Activated CD4-positive, alpha-beta T cell treated with anti-CD3 and anti-CD28 coated beads for 1 hour (primary cell): ENCODE measurements at places on chromosomes 11 and 22.

- no peak for DNase-seq
Observed at GRCh38 chr11:91630916-91631673, 593.5 kb upstream of the FAT3 start.

GRCh38 chr22:37381489-37381888, 45.8 kb downstream of the ELFN2 start:
- no peak for DNase-seq

DNA sequence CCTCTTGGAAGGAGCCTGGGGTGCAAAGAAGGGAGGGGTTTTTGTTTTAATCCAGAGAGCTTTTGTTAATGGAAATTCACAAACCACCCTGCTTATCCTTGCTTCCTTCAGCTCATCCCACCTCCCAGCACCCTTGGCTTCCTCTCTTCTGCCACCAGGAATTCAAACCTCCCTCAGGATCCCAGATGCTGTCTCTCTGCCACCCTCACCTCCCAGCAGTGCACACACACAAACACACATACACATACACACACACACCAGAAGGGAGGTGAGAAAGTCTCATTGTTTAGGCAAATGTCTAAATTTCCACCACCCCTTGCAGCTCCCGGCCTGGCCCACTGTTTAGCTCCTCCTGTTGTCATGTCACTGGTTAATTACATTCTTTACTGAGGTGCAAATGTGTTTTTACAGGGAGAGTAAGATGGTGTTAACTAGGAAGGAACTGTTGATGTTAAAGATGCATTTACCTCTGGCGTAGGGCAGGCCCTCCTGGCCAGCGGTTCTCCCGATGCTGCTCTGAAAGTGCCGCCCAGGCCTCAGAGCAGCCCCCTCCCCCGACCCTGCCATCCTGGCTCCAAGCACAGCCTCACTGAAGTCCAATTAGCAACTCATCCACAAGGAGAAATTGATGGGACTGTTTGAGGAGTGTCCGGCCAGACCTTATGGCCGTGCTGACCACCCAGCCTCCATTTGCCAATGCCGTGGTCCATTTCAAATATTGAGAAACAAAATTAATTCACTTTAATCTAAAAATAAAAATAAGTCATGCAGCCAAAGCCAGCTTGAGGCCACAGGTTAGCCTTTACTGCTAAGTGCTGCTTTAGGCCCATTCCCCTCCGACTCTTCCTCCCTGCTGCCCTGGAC, 165.4 kb downstream of the FEZ1 start:
- no peak for DNase-seq

GRCh38 chr22:29689880-29690213, 30.0 kb upstream of the CABP7 start:
- DNase-seq: peak; percentile 16

- DNase-seq: no peak
Observed at GRCh38 chr22:27667121-27667843, 134.3 kb downstream of the MN1 start.

- DNase-seq: no peak
Observed at GRCh38 chr22:28821452-28821851, 21.1 kb upstream of the XBP1 start.

DNA sequence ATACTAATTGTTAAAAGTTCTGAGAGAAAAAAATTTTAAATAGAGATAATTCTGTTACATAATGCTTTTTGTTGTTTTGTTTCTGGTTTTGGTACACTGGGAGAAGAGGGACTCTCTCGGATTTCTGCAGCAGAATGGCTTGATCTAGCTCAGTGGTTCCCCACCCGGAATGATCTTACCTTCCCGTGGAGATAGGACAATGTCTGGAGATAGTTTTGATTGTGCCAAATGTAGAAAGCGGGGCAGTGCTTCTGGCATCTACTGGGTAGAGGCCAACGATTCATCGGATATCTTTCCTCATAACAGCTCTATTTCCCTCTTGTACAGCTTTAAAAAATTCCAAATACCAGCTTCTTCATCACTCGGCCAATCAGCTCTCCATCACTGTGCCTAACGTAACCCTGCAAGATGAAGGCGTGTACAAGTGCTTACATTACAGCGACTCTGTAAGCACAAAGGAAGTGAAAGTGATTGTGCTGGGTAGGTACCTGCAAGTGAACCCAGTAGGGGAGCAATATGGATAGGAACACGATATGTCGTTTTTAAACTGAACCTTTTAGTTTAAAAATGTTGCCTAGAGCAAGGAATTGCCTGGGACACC, 13.2 kb downstream of the CRTAM start:
- DNase-seq: no peak

GRCh38 chr11:131841925-131842635, 471.7 kb downstream of the NTM start:
- no peak for DNase-seq

- no peak for DNase-seq
Observed at GRCh38 chr22:28075358-28075981, 156.4 kb upstream of the PITPNB start.

DNA sequence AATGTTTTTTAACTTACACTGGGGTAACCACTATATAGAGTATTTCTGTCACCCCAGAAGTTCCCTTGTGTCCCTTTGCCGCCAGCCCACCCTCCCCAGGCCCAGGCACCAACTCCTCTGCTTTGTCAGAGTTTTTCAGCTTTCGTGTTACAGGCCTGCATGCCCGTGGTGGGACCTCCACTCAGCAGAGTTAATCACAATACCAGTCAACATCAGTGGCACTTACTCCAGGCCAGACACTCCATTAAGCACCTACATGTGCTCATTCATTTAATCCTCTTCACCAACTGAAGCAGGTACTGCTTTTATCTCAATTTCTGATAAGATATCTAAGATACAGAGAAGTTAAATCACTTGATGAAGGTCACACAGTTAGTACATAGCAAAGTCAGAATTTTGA, 63.3 kb downstream of the LIF start:
- DNase-seq: no peak

DNA sequence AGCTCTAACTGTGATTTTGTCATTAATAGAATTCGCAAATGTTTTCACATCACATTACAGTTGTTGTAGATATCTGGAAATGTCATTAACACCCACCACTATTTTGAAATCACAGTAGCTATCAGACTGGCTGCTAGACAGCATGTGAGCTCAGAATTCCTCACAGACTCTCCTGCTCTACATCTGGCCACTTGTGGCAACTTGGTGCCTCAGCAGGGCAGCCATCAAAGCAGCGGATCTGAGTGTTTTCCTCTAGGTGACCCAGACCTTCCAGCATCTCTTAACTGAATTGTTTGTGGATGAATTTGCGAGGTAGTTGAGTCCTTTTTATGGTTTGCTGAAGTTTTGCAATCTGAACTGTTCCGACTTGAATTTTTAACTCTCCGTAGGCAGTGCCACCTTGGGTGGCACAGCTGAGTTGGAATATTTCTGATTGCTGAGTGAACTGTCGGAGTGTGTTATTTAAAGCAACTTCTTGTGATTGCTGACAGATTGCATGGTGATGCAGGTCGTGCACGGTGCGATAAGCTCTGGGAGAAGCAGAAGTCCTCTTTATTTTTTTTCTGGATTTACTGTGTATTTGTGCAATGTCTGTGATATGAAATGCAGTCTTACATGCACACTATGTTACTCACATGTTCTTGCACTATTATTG, 114.0 kb upstream of the PLET1 start:
- no peak for DNase-seq

DNA sequence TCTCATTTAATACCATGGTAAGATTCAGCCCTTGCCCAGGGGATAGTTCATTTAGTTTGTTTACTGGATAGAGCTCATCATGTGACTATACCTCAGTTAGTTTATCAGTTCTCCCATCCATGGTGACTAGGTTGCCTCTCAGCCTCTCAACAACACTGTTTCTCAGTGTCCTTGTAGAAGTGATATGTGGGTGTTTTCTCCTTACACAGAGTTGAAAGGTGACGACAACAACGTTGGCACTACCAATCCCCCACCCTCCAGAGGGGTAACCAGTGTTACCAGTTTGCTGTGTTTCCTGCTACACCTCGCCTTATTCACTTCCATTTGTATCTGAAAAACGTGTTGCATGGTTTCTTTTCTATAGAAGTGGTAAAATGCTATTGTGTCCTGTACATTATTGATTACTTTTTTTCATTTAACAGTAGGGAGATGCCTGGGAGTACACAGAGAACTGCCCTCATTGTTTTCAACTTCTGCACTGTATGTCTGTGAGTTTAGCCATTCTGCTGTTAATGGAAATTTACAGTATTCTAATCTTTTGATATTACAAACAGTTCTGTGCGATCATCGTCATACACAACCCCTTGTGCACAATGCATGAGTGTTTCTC, 11.6 kb downstream of the NEAT1 start:
- DNase-seq: no peak

DNA sequence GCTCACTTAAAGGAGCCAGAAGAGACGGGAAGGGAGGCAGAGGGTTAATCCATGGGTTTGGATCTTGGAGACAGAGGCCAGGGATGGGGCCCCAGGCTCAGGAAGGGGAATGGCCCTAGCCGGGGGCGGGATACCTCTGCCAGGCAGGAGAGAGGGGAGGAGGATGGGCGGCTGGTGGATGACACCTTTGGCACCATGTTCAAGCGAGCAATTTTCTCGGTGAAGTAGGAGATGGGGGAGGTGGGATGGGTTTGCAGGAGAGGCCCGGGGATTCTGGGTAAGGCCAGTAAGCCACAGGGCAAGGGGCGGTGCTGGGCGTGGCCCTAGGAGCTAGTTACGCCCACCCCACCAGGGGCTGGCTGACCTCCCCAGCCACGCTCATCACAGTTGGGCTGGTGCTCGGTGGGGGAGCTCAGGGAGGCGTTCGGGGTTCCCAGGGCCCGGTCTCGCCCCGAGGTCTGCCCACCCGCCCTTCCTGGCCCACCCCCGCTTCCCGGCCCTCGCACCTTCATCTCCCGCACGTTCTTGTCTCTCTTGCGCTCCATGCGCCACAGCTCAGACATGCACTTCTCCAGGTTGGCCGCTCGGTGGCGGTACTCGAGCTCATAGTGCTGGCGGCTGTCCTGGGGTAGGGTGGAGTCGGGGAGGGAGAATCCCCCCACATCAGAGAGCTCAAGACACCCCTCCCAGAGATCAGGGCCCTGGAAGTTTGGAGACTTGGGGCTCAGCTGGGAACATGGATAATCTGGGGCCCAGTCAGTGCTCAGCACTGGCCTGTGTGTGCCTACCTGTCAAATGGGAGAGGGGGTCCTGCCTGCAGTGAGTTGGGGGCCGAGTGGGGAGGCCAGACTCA, 12.7 kb downstream of the BAIAP2L2 start:
- DNase-seq: no peak

DNA sequence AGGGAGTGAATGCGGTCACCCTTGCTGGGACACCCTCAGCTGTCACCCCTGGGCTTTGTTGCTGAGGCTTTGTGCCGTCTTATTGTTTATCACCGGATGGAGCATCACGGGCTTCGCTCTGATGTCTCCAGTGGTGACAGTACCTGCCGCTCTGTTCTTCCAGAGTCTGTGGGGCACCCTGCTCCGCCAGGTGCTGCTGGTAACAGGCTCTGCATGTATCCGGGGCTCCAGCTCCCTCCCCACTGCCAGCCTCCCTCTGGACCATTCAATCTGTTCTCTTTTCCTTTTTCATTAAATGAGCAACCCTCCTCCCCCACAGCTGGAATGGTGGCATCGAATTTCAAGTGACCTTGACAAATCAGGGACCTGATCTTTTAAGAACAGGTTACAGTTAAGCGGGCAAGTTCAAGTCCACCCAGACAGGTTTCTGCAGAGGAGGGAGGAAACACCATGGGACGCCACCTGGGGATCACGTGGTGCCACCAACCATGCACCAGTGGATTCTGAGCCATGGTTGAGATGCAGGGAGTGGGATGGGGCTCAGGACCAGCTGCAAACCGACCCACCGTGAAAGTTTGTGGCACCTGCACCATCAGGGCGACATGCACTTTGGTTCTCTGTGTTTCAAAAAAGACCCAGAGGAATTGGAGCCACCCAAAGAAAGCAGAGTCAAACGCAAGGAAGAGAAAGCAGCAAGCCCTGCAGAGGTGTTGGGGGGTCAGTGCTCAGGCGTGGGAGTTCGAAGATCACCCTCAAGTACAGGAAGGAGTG, 89.3 kb downstream of the BCR start:
- DNase-seq: no peak

DNA sequence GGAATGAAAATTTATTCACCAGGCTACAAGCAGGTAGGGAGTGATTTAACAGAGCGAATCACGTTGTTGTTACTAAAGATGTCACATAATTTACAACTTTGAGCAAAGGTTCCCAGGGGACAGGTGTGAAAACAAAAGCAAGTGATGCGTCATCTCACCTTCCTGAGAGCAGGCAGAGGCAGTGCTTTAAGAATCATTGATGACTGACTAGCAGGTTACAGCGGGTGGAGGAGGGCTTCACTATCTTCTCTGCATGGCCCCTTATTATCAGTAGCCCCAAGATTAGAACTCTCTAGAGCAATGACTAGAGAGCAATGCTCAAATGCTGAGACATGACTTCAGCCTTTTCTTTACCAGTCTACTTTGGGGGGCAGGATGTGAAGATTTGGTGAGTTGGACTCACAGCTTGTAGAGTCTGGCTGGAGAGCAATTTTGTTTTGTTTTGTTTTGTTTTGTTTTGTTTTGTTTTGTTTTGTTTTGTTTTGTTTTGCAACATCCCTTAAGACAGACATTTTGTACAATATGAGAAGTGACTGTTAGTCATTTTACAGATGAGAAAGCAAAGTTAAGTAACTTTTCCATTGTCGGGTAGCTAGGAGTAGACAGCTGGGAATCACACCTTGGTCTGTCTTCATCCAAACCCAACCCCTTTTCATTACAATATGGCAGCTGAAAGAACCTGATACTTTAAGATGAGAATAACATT, 84.8 kb downstream of the SLC1A2 start:
- DNase-seq: no peak

GRCh38 chr22:17085277-17086181, 729 bp downstream of the IL17RA start:
- DNase-seq: no peak

DNA sequence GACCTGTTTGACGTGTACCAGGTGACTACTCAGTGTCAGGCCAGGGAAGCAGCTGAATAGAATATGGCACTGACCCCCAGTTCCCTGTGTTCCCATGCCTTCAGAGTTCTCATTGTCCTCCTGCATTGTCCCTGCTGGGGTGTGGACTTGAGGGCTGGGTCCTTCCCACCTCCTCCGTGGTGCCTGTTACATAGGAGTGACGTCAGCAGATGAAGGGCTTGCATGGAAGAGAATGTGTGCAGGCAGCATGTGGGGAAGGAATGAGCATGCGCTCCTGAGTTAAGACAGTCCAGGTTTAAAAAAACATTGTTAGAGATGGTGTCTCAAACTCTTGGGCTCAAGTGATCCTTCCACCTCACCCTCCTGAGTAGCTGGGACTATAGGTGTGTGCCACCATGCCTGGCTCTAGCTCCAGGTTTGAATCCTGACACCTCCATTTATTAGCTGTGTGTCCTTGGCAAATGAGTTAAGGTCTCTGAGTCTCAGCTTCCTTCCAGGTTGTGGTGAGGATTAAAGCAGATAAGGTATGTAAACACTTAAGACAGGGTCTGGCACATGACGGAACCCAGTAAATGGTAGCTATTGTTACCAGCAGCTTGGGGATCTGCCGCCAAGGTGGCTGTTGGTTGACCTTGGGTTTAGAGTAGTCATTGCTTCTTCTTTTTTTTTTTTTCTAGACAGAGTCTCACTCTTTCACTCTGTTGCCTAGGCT, 7.5 kb upstream of the SOX10 start:
- DNase-seq: no peak

- DNase-seq: no peak
Observed at GRCh38 chr11:38839071-38839470, 2241.0 kb upstream of the RAG2 start.
